ENCODE measurements at places on chromosomes 2 and 18. TPM values are rescaled to one million over a fixed set of nuclear protein-coding genes. Genes with fewer than 3 reads are reported as not detected.

DNA sequence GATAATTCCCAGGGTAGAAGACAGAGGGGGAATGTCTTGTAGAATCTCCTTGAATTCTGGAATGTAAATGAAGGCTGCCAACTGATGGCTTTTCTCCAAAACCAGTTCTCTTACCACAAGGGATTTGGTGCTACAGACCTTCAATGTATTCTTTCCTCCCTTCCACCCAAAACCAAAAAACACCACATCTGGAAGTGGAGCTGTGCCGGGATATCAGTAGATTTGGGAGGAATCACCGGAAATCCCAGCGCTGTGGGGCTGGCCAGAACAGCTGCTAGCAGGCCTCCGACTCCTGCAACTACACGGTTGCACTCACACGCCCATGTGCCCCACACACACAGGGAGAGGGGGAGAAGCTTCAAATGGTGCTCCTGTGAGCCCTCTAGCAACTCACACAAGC lies 45.7 kb downstream of the RPL31 start:
- peaks cover 14% of the 10 kb centered on the region for H3K4me1 ChIP-seq
- no peak overlapping the region for H3K4me3 ChIP-seq
- no peaks in the 10 kb centered on the region for H3K27me3 ChIP-seq
- DNase-seq: no peak
- H3K36me3 ChIP-seq: peaks cover 23% of the 10 kb centered on the region

DNA sequence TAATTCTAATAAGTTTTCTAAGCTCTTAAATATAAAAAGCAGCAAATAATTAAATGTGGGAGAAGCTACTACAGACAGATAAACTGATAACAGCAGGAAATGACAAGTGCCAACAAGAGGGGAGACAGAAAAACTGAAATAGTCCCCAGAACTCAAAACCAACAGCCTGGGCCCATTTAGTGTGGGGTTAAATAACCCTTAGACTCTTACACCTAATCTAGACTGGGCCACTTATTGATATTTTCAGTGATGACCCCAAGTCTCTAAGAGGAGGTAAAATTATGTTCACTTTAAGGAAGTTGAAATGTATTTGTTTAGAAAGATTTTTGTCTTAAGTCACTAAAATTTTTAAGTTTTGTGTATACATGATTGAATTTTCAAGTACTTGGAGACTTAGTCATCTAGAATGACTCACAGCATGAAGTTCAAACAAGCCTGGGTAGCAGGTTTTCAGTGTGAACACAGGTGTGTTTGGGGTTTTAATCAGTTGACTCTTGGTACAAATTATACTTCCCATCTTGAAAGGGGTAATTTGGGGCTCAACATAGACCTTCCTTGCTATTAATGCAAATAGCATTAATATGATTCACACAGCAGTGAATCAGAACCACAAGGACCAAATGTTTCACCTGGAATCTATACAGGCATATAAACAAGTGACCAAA lies 54.9 kb upstream of the MYO3B start:
- DNase-seq: no peak
- no peak overlapping the region for H3K4me3 ChIP-seq
- no peaks in the 10 kb centered on the region for H3K4me1 ChIP-seq
- H3K27me3 ChIP-seq: no peaks in the 10 kb centered on the region
- no peak overlapping the region for H3K27ac ChIP-seq

DNA sequence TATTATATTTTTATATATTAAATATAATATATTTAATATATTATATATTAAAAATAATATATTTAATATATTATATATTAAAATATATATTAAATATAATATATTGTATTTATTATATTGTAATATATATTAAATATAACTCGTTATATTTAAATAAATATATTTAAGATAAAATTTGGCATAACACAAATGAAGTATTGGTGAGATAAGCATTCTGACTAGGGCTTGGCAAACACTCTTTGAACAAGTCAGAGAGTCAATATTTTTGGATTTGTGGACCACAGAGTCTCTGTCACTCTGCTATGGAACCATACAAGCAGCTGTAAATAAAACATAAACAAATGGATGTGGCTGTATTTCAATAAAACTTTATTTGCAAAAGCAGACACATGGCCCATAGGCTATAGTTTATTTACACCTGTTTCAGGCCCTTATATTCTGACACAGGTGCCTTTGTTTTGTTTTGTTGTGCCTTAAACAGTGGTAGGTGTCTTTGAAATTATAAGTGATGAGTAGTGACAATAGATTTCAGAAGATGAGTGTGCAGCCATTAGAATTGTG lies 190.1 kb downstream of the EPHA4 start:
- H3K36me3 ChIP-seq: no peaks in the 10 kb centered on the region
- H3K27ac ChIP-seq: no peak overlapping the region
- H3K4me1 ChIP-seq: no peaks in the 10 kb centered on the region
- no peak for DNase-seq
- H3K4me3 ChIP-seq: no peak overlapping the region

Gene ITGA6
- total RNA-seq: 37.9 TPM

Measured in esophagus muscularis mucosa (tissue), 4 donors.